ENCODE measurements at places on chromosomes 2 and 18.
A peak's percentile ranks its signal among the peaks of the same experiment; 100 is the strongest.

DNA sequence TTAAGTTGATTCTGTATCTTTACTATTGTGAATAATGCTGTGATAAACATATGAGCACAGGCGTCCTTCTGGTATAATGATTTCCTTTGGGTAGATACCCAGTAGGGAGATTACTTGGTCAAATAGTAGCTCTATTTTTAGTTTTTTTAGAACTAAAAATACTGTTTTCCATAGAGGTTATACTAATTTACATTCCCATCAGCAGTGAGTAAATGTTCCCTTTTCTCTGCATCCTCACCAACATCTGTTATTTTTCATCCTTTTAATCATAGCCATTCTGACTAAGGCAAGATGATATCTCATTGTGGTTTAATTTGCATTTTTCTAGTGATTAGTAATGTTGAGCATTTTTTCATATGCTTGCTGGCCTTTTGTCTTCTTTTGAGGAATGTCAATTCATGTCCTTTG is 35.1 kb downstream of the PMS1 start:
- no peak for DNase-seq

DNA sequence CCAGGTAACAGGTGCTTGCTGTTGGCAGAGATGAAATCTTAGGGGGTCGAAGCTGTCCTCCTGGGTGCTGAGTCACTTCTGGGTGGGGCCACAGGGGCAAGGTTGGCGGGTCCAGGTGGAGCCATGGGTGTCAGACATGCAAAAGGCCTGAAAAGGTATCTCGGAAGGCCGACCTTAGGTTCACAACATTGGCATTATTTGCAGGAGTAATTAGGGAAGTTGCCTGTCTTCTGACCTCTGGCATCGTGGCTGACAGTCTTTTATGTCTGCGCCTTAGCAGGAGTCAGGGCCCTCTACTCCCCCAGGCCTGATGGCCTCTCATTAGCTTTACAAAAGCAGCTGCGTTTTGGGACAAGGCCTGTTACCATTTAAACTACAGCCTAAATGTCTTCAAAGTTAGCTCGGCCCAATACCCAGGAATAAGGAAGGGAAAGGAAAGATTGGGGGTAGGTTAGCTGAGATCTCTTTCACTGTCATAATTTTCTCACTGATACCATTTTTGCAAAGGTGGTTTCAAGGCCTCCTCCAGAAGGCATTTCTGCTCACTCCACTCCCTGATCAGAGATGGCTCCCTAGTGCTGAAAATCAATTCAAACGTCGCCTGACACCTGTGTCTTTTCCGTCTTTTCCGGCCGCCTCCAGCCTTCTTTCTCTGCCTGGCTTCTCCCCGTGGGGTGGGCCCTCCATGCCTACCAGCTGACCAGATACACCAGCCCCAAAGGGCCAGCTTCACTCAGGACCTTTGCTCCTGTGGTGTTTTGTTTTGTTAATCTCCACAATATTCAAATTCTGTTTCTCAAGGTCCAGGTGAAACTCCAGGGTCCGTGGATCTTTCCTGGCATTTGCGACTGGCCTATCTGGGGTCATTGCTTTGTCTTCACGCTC is 90.8 kb downstream of the RHOB start:
- no peak for DNase-seq

DNA sequence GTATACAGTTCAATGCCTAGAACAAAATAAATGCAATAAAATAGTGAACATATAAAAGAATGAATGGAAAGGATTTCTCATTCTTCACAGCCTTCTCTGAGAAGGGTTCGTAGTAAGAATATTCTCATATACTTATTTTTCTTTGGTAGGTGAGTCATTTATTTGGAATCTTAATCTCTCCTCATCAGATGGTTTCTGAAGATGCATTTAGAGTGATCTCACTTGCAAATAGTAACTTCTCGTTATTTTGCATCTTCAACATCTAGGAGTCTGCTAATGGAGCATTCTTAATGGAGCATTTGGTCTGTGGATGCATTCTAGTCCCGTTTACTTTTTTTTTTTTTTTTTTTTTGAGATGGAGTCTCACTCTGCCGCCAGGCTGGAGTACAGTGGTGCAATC is 3.9 kb downstream of the UBXN4 start:
- DNase-seq = no peak

DNA sequence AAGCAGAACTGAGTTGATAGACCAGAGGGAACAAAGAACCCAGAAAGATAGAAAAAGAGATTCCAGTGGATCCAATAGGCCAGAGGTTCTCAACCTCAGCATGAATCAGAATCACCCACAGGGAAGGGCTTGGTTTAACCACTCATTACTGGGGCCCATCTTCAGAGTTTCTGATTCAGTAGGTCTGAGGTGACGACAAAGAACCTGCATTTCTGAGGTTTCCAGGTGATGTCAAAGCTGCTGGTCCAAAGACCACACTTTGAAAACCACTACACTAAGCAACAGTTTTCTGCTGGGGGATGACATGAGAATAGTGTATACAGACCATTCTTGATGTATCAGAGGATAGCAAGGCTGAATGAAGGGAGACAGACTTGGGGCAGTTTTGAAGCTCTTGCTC is 296.9 kb upstream of the STON1 start:
- DNase-seq = peak; percentile 23

GRCh38 chr2:156704132-156704531 is 268.0 kb downstream of the GPD2 start:
- DNase-seq = no peak

- no peak for DNase-seq
These were observed 27.1 kb upstream of the PTMA start for GRCh38 chr2:231680992-231681852.

DNA sequence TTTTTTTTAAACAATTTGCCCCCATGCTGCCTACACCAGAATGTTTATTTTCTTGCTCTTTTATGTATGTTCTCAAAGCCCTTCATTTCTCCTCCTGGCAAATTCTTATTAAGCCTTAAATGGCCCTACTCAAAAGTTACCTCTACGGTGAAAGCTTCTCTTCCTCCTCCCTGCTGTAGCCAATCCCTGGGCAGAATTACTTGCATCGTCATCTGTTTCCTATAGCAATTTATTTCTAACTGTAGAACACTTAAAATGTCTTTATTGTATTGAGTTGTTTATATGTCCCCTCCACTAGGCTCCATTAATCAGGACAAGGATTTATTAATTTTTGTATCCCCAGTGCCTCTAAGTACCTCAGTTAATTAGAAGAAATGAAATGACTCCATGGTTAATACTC is 2.5 kb upstream of the RAD51AP2 start:
- no peak for DNase-seq

DNA sequence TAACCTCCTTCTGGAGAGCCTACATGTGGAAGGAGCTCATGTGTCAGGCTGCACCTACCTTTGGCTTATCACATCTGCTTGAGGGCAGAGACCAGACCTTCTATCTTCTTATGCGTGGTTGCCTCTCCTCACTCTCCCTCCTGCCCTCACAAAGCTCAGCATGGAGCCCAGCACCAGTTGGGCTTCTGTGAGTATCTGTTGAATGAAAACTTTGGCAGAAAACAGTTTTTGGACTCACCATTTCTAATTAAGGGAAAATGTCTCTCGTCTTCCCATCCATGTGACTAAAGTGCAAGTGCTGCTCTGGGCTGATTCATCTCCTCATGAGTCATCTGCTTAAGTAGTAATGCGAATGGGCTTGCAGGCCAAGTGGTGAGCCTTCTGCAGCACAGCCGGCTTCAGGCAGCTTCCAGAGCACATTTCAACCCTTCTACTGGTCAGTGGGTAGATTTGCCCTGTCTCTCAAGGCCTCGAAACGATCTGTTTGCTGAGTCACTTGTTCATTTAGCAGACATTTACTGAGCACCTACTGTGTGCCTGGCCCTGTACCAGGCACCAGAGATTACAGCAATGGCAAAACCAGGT is 102.6 kb downstream of the VSNL1 start:
- DNase-seq = peak; percentile 38

DNA sequence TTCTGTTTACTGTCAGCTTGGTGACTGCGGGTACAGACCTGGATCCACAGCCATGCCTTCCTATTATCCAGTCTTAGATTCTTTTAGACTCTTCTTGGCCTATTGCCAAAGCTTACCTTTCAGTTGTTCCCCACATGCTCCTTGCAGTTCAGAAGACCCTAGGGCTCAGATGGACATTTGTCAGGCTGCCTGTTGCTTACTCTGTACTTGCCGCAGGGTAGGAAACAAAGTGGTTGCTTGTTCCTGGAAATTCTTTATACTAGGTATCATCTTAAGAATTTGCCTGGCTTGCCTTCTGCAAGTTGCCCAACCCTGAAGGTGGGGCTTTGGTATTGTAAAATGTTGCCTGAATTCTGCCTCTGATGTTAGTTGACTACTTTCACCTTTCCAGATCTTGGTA is 24.4 kb downstream of the CD28 start:
- DNase-seq = no peak

- no peak for DNase-seq
These were observed 124.6 kb upstream of the KCNH7 start for GRCh38 chr2:162963156-162963555.

DNA sequence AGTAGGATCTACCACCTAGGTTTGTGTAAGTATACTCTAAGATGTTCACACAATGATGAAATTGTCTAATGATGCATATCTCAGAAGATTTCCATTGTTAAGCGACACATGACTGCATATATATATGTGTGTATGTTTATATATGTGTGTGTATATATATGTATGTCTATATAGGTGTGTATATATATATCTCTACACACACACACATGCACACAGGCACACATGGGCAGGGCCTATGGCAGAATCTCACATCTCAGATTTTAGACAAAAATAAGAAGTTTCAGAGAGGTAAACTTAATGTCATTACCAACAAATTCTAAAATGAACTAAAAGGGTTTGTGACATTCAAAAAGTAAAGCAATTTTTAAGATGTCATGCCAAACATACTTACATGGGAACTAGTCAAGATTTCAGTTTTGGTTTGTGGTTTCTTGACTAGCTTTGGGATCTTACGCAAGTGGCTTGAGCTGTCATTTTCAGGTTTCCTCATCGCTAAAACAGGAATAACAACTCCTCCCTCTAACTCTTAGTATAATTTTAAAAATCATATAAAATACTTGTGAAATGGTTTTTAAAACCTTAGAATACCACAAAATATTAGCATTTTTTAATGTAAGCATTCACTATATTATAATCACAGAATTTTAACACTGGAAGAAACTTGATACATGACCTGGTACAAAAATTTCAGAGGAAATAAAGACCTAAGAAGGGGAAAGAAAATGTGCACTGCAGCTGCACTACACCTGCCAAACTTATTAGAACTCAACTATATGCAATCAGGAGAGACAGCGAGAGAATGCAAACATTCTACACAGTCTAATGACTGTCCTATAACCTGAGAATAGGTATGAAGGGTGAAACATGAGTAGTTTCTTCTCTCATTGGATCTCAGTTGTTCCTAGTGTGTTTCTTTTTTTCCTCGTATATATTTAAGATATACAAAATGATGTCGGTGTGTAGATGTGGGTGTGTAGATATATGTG is 75.7 kb downstream of the TTC21B start:
- DNase-seq = no peak

GRCh38 chr18:35756506-35757117 is 175.1 kb downstream of the GALNT1 start:
- DNase-seq = peak; percentile 53

- DNase-seq = no peak
These were observed 31.4 kb downstream of the QPCT start for GRCh38 chr2:37375741-37376288.

GRCh38 chr18:7817575-7818230 is 250.6 kb downstream of the PTPRM start:
- no peak for DNase-seq

DNA sequence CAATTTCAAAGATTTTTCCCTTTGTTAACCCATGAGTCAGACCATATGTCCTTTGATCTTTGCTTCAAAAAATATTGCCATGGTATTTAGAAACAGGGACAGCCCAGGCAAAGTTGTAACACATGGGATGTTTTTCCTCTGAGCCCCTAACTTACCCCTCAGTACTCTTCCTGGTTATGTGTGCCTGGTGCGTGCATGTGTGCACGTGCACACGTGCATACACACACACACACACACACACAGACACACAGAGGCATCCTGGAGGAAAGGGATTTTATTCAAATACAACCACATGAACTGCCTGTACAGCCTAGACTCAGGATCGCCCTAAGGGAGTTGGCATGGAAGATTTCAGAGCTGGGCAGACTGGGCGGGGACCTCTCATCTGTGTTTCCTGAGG is 5.1 kb downstream of the AFF3 start:
- DNase-seq = no peak

- no peak for DNase-seq
These were observed 38.3 kb downstream of the TMEM17 start for GRCh38 chr2:62467475-62468321.

DNA sequence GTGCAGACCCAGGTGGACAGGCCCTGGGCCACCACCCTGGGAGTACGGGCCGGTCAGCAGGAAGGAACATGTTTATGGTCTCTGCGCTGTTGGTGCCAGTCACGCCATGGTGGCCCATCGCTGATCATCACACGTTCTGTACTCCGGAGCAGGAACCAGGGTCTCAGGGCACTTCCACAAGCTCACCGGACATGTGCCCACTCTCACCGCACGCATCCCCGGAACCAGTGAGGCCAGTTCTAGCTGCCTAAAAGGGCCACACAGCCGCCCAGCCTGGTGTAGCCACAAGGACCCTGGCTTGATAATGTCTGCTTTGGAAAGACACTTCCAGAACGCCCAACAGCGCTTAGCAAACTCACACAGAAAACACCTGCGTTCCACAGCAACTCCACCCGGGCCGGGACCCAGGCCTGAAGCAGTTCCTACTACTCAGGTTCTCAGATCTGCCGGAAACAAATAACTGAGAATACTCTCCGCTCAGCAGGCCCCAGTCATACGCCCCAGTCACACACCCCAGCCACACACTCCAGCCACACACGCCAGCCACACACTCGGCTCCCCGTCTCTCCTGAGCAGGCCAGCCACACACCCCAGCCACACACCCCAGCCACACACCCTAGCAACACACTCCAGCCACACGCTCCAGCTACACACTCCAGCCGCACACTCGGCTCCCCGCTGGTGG is 123.3 kb downstream of the HDAC4 start:
- DNase-seq = no peak

DNA sequence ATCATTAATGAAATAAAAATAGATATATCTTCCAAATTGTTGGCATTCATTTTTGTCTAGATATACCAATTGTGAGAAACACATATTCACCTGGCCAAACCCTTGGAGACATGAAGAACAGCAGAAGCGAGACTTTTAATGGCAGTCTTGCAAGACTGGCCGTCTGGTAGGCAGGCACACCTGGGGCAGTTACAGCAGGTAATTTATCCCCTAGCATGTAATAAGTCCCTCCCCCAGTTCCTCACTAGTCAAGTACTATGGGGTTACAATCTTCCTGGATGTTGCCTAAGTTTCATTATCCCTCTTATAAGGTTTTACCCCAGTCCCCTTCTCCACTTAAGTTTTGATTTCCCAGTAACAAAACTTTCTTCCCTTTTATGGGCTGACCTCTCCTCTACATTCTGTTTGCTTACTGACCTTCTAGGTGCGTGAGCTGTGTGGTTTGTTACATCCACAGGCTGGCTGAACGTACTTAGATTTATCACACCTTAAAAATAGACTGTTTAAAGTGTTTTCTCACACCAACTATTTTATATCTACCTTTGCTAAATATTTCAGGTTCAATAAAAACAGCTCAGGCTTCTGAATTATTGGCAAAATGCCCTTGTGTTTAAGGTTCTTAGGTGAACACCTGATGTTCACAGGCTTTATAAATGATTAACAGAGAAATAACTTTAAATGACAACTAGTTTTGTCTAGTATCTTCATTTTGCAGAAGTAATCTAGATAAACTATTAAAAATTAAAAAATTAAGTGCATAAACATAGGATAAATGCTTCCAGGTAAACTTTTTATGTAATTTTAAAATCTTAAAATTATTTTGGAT is 365.0 kb upstream of the TFPI start:
- DNase-seq = no peak

All from stimulated activated CD4-positive, alpha-beta T cell treated with anti-CD3 and anti-CD28 coated beads, Interleukin-1b, Interleukin-23, amount 100 ng/mL, for 48 hours (primary cell).